ENCODE measurements at places on chromosomes 7 and 10.

DNA sequence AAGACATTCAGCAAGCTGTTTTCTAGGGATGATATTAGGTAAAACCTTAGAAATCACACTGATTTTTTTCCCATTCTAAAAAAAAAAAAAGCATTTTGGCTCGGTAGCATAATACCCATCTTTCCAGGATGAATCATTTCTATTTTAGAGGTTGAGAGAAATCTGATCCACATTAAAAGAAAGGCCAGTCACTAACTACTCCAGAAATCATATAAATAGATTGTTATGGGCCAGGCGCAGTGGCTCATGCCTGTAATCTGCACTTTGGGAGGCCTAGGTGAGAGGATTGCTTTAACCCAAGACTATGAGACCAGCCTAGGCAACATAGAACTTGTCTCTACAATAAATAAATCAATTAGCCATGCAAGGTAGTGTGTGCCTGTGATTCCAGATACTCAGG, 164.3 kb downstream of the BAMBI start:
- DNase-seq: no peak

- DNase-seq: no peak
These were observed 194.0 kb downstream of the TAX1BP1 start for GRCh38 chr7:27933671-27934565.

DNA sequence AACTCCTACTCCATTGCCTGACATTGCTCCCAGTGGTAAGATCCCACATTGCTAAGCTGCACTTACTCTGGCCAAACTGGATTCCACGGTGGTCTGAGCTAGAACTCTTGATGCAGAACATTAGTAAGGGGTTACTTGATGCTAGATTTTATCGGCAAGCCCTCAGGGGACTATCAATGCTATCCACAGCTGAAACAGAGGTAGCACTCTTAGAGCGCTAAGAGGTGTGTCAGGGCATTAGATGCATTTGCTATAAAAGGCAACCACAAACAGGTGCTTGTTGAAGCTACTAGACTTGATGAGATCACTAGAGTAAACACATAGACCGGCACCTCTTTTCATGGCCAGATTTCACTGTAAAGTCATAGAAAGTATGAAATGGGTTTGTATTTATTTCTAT, 116.3 kb downstream of the MDFIC start:
- DNase-seq: no peak

DNA sequence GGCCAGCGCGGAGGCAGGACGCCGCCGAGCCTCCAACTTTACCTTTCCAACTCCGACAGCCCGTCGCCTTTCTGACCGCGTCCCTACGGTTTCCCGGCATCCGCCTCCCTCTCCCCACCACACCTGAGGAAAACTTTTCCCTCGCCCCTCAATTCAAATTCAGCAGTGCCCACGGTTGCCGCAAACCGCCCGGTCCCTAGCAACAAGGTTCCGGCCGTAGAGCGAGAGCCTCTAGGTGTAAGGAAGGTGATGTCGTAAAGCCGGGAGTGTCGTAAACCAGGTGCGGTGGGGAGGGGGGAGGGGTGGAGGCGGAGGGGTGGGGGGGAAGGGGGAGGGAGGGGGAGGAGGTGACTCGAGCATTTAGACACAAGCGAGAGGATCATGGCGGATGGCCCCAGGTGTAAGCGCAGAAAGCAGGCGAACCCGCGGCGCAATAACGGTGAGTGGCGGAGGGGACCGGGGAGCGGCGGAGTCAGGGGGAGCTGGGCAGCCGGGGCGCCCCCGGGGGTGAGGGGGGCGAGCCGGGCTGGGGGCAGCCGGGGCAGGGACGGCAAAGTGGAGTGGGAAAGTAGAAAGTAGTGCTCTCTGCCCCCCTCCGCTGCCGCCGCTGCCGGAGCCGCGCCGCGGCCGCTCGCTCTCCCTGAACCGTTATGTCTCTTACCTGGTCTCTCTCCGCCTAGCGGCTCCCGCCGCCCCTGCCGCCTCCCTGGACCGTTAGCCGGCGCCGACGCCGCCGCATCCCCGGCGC, at the start of gene ZEB1:
ZEB1 (plus strand) TSS at position 363 of the 748 bp plus-strand sequence; CDS start at position 382, 19 bp downstream.
- DNase-seq: peak; percentile 87

- DNase-seq: no peak
These were observed 14.7 kb downstream of the FAM241B start for GRCh38 chr10:69644658-69645295.

DNA sequence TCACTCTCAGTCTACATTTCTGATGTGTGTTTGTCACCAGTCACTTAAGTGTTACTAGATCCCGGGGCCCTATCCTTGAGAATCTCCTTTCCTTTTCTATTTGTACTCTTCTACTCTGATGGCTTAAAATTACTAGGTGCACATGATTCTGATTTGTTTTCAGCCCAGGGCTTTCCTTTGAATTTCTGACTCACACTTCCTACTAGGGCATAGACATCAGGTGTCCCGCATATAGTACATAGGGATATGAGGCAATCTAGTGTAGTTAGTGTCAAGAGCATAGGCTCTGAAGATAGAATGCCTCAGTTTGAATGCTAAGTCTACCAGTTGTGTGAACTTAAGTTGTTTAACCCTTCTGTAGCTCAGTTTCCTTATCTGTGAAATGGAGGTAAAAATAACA, 49.4 kb upstream of the LRRN3 start:
- DNase-seq: no peak

DNA sequence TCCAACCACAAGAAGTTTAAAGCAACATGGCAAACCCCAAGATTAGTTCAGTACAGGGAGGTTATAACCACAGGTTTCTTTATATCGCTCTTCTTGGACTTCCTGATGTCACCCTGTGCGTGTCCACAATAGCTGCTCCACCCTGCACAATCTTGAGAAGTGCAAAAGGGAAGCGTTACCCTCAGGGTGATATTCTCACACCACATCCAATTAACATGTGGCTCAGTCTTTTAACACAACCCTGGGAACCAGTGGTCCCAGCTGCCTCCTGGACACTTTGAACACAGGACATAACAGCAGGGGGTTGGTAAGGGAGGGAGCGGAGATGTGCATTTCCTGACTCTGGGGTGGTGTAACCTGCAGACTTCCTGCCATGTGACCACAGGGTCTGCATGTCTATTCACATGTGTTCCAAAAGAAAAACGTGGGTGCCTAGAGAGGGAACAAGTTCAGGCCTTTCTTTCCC, 64.6 kb downstream of the GSAP start:
- DNase-seq: no peak

DNA sequence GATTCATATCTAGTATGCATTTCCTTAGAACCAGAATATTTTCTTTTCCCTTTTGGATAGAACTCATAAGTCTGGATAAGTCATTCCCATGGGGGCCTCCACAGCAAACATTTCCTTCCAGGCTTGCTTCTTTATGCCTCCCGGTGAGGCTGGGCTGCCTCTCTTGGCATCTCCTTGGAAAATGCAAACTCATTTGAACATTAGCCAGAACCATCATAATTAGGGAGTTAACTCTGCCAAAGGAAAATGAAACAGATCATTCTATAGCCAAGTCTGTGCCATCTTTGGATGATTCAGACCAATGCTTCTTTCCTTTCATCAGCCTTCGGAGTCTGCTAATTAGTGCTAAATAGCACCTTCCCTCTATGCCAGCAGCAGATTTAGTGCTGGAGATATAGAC, 81.1 kb downstream of the PLPP4 start:
- DNase-seq: no peak

DNA sequence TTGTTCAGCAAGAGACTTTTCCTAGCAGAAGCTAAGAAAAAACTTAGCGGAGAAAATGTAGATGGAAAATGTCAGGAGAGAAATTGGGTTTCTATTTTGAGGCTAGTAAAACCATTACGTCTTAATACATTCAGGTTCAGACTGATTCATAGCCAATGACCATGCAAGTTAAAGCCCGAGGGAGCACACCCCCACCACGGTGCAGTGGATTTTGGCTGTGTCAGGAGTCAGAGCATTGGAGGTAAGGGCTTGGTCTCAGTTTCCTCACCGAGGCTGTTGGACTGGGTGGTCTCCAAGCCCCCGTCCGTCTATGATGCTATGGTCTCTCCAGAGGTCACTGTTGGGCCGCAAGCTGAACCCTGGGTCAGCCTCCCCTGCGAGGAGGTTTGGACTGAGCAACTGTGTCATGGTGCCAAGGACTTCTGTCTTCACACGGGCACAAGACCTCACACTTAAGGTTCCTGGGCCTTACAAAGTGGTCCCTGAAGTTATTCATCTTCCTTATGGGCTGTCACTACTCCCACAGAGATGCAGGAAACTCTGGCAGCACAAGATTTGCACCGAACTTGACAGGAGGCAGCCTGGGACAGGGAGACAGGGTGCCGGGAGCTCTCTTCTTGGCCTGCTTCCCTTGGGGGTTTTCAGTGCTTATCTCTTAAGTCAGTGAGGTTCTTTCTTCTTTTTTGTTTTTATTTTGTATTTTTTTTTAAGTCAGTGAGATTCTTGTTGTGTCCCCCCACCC, 186.8 kb downstream of the PHTF2 start:
- DNase-seq: no peak

GRCh38 chr7:96887426-96887825, 117.9 kb upstream of the DLX6 start:
- DNase-seq: no peak

GRCh38 chr7:37432281-37432920, 16.3 kb downstream of the ELMO1 start:
- no peak for DNase-seq

DNA sequence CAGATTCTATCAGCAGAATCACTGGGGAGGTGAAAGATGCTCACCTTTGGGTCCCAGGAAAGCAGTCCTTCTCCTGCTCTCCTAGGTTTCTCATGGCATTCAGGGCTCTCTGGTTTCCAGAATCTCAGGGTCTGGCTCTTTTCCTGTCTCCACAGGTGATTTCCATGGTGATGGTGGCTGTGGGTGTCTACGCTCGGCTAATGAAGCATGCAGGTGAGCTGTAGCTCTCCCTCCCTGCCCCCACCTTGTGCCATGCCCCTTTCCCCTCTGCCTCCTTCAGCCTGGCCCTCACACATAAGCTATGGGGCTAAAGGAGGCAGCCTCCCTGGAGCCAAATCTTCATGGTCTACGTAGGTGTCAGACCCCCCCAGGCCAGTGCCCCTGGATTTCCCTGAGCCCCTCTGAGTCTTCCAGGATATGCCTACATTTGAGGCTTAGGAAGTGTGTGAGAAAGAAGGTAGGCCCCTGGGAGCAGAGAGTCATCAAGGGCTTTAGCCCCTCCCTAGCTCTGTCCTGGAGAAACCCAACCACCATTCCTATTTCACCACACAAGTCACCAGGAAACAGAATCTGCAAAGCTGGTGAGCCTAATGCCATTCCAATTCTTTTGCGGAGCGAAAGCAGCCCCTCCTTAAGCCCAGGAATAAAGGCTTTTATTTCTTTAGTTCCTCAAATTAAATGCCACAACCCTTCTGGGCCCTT, 17.2 kb downstream of the TSPAN33 start:
- DNase-seq: no peak

Data from stimulated activated CD4-positive, alpha-beta T cell treated with anti-CD3 and anti-CD28 coated beads, TNF-alpha, amount 100 ng/mL, for 24 hours (primary cell).